A673 (cell line): ENCODE measurements at places on chromosomes 5 and 9.

DNA sequence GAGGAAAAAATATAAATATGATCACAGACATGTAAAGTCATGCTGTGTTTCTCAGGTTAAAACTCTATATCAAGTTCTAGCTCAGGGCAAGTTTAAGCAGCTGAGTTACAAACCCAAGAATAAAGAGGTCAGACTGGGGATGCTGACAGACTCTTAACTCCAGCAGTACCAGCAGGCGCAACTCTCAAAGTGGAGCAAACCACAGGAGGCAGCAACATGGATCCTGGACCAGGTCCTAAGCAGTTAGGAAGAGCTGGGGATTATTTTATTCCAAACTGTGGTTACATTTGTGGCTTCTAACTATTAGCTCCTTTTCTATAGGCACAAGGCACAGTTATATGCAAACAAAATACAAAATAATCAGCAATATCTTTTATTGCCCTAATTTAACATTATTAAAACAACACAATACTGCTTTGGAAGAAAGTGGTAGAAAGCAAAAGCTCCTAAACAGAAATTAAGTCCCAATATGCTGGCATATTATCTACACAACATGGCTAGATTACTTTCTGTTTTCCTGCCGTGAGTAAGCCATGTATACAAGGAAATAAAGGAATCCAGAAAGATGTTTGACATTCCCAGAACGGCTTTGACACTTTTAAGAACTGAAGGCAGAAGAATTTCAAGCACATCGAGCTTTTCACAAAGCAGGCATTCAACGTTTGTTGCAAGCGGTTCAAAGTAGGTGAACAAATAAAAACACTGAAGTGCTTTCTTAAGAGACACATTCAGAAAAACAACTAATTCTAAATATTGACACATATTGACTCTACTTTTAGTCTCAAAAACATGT, 378.8 kb upstream of the ZNF608 start:
- DNase-seq = no peak
- H3K4me3 ChIP-seq = no peak overlapping the region
- H3K4me1 ChIP-seq = no peaks in the 10 kb centered on the region
- H3K27me3 ChIP-seq = no peaks in the 10 kb centered on the region
- no peak overlapping the region for H3K27ac ChIP-seq
- no peaks in the 10 kb centered on the region for H3K36me3 ChIP-seq

GRCh38 chr9:108356806-108357205, 499.0 kb downstream of the ACTL7B start:
- no peak overlapping the region for H3K4me3 ChIP-seq
- DNase-seq = no peak
- H3K36me3 ChIP-seq = no peaks in the 10 kb centered on the region
- no peaks in the 10 kb centered on the region for H3K4me1 ChIP-seq

GRCh38 chr9:101977614-101978210, 239.3 kb upstream of the GRIN3A start:
- no peaks in the 10 kb centered on the region for H3K4me1 ChIP-seq
- no peak overlapping the region for H3K4me3 ChIP-seq
- H3K27ac ChIP-seq = no peak overlapping the region
- no peaks in the 10 kb centered on the region for H3K27me3 ChIP-seq
- no peaks in the 10 kb centered on the region for H3K36me3 ChIP-seq
- peak; percentile 21 for DNase-seq

DNA sequence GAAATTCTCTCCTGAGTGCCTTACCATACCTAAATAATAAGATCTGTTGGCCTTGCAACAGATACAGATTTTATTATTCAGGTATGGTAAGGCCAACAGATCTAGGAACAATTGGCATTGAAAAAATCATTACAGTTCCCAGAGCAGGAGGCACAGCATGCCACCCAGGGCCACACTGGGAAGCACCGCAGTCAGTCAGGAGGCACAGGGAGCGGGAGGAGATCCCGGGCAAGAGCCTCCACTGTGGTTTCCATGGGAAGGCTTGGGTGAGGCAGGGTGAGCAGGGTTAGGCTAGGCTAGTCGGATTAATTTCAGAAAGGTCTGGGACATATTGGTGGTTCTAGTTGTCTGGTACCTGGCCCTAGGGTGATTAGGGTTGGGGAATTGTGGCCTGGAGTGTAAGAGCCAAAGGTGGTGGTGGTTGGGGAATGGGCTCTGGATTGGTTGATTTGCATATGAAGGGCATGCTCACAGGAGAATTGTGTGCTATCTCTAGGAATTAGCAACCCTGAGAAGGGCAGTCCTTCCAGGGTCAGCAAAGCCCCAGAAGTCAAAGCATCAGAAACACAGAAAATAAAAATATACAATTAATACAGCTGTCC, 111.4 kb downstream of the PDE8B start:
- no peak for DNase-seq
- H3K27ac ChIP-seq = no peak overlapping the region
- no peak overlapping the region for H3K4me3 ChIP-seq
- no peaks in the 10 kb centered on the region for H3K36me3 ChIP-seq
- H3K4me1 ChIP-seq = no peaks in the 10 kb centered on the region
- H3K27me3 ChIP-seq = no peaks in the 10 kb centered on the region

GRCh38 chr5:59423021-59423420, 470.5 kb downstream of the PDE4D start:
- no peaks in the 10 kb centered on the region for H3K36me3 ChIP-seq
- no peak overlapping the region for H3K4me3 ChIP-seq
- H3K27me3 ChIP-seq = no peaks in the 10 kb centered on the region
- DNase-seq = no peak
- no peaks in the 10 kb centered on the region for H3K4me1 ChIP-seq

- H3K4me3 ChIP-seq = peak overlapping the region; percentile 57
- H3K4me1 ChIP-seq = peaks cover 3% of the 10 kb centered on the region
- H3K36me3 ChIP-seq = no peaks in the 10 kb centered on the region
These were observed 550 bp downstream of the CORO2A start for GRCh38 chr9:98191671-98192502.

DNA sequence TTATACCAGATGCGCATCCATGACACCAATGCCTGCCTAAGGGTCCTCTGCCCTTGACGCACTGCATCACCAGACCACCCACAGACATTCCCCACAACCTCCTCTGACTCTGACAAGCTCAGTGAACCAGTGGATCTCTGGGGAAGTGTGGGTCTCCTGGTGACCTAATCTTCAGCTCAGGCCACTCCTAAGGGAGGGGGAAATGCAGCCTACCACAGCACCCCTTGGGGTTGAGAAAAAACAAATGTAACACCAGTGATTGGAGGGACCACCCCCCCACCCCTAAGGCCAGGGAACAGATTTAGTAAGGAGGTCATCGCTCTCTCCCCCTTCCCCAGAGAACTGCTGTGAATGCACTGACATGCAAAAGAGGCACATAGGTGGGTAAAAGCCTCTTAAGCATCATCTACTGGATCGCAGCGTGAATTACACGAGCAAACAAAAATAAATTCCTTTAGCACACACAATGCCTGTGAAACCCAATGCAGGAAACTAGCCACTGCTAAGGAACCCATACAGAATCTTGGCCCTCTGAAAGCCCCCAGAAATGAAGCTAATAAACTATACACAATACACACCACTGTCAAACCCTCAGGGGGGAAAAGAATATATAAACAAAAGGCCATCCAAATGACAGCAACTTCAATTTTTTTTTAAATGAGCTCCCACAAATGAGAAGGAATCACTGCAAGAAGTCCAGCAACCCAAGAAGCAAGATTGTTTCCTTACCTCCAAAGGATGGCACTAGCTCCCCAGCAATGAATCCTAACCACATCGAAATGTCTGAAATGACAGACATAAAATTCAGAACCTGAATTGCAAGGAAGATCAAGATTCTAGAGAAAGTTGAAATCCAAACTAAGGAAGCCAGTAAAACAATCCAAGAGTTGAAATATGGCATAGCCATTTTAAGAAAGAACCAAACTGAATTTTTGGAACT, 513.7 kb upstream of the PTGER4 start:
- peak; percentile 32 for DNase-seq
- no peak overlapping the region for H3K27ac ChIP-seq
- H3K36me3 ChIP-seq = no peaks in the 10 kb centered on the region
- no peaks in the 10 kb centered on the region for H3K27me3 ChIP-seq

GRCh38 chr5:115455301-115455707, 89.3 kb downstream of the FEM1C start:
- peaks cover 4% of the 10 kb centered on the region for H3K4me1 ChIP-seq
- no peaks in the 10 kb centered on the region for H3K36me3 ChIP-seq
- DNase-seq = no peak
- H3K27me3 ChIP-seq = no peaks in the 10 kb centered on the region

DNA sequence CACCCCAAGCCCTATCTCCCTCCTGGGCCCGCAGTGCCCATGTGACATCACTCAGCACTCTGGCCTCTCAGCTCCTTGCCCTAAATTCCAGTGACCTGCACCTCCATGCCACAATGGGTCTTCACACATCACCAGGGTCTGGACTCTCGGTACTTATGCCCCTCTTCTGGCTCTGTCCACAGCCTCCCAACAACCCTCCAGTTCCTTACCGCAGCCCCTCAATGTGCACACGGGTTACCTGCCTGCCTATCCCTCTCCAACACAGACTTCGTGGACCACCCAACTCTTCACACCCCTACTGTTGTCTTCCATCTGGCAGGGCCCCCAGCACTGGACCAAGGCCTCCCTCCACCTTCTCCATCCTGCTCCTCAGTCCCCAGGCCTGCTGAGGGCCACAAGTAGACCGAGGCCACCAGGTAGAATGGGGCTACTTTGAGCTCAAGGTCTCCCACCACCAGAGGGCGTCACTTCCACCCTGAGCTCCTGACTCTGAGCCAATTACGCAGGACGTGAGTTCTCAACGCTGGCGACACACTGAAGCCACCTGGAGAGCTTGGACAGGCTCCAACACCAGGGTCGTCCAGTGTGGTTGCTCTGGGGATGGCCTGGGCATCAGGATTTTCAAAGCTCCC, 172.1 kb downstream of the GABBR2 start:
- no peaks in the 10 kb centered on the region for H3K4me1 ChIP-seq
- DNase-seq = peak; percentile 29
- peaks cover 6% of the 10 kb centered on the region for H3K27me3 ChIP-seq
- H3K27ac ChIP-seq = no peak overlapping the region
- no peaks in the 10 kb centered on the region for H3K36me3 ChIP-seq

GRCh38 chr5:170483701-170484458, 19.9 kb upstream of the KCNIP1 start:
- H3K27ac ChIP-seq = no peak overlapping the region
- H3K36me3 ChIP-seq = no peaks in the 10 kb centered on the region
- no peak for DNase-seq
- no peaks in the 10 kb centered on the region for H3K27me3 ChIP-seq
- no peak overlapping the region for H3K4me3 ChIP-seq

DNA sequence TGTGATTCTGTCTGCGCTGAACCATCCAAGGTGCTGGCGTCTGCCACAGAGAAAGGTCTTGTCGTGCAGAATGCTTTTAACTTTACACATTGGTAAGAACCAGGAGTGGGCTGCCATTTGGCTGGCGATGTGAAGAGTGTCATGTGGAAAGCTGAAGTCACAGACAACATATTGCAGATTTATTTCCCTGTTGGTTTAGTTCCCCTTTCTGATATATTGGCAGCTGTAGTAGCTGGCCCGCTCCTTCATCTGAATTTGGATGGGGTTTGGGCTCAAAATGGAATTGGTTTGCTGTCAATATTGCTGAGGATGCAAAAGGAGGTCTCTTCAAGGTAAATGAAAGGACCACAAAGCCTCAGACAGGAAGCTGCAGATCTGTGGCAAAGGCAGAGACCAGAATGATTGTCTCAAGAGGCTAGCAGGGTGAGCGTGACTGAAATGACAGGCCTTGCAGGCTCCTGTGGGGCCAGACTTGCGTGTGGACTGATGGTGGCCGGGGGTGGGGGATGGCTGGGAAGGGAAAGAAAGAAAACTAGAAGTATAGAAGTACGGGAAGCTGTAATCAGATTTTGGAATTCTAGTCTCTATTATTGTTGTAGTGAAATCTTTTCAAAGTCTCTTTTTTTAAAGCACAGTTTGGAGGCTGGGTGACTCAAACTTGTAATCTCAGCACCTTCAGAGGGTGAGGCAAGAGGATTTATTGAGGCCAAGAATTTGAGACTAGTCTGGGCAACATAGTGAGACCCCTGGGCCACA, 25.1 kb upstream of the CD180 start:
- H3K4me3 ChIP-seq = no peak overlapping the region
- H3K27ac ChIP-seq = no peak overlapping the region
- no peaks in the 10 kb centered on the region for H3K27me3 ChIP-seq

DNA sequence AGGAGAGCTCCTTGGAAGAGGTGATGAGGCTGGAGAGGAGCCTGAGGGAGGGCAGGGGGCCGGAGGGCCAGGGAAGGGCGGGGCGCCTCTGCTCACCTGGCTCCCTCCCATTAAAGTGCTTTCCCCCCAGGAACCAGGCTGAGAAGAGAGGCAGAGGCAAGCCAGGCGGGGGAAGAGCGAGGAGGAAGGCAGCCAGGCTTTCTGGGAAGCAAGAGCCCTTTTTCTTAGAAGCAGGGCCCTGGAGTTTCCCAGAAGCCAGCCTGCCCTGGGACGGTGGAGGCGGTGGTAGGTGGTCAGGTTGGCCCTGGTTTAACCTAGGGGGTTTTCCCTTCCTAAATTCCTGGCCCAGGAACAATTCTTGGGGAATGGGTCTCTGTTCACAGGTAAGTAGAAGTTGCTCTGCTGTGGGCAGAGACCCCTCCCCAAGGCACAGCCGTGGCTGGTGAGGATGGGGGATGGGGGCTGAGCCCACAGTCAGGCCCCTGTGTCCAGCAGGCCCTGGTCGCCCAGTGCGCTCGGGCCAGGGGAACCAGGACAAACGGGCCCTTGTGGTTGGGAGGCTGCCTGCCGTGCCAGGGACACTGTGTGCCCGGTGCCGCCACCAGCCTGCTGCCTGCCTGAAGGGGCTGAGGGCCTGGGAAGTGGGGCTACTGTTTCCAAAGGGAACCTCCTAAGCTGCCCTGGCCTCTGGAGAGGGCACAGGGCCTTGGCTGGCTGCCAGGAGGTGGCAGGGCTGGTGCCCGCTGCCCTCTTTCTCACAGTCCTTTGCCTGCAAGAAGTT, 16.6 kb upstream of the RALGDS start:
- peaks cover 5% of the 10 kb centered on the region for H3K4me1 ChIP-seq
- no peak for DNase-seq
- no peaks in the 10 kb centered on the region for H3K36me3 ChIP-seq
- no peak overlapping the region for H3K27ac ChIP-seq
- H3K27me3 ChIP-seq = no peaks in the 10 kb centered on the region
- no peak overlapping the region for H3K4me3 ChIP-seq

GRCh38 chr5:58231041-58231440, 228.8 kb downstream of the PLK2 start:
- DNase-seq = no peak
- no peaks in the 10 kb centered on the region for H3K4me1 ChIP-seq
- H3K36me3 ChIP-seq = no peaks in the 10 kb centered on the region

GRCh38 chr9:76576344-76576743, 117.4 kb downstream of the GCNT1 start:
- no peak overlapping the region for H3K27ac ChIP-seq
- no peaks in the 10 kb centered on the region for H3K36me3 ChIP-seq
- no peak overlapping the region for H3K4me3 ChIP-seq
- H3K4me1 ChIP-seq = no peaks in the 10 kb centered on the region

- peaks cover 6% of the 10 kb centered on the region for H3K27me3 ChIP-seq
- H3K27ac ChIP-seq = no peak overlapping the region
- DNase-seq = no peak
- peaks cover 20% of the 10 kb centered on the region for H3K36me3 ChIP-seq
- no peaks in the 10 kb centered on the region for H3K4me1 ChIP-seq
These were observed 902 bp downstream of the TMED9 start for GRCh38 chr5:177592905-177593304.
